ENCODE measurements at places on chromosomes 2 and 18.

- DNase-seq, result no peak
- no peak overlapping the region for H3K27ac ChIP-seq
- no peaks in the 10 kb centered on the region for H3K36me3 ChIP-seq
- peaks cover 11% of the 10 kb centered on the region for H3K4me1 ChIP-seq
- no peaks in the 10 kb centered on the region for H3K27me3 ChIP-seq
Observed at GRCh38 chr2:8574196-8575037, 107.4 kb upstream of the ID2 start.

GRCh38 chr18:24000613-24001490, 13.7 kb upstream of the TTC39C start:
- peak overlapping the region; percentile 11 for H3K27ac ChIP-seq
- H3K4me3 ChIP-seq, result no peak overlapping the region
- H3K27me3 ChIP-seq, result no peaks in the 10 kb centered on the region
- H3K4me1 ChIP-seq, result peaks cover 18% of the 10 kb centered on the region
- no peaks in the 10 kb centered on the region for H3K36me3 ChIP-seq

- no peak overlapping the region for H3K4me3 ChIP-seq
- DNase-seq, result no peak
- H3K27me3 ChIP-seq, result no peaks in the 10 kb centered on the region
- no peaks in the 10 kb centered on the region for H3K4me1 ChIP-seq
- H3K27ac ChIP-seq, result no peak overlapping the region
- H3K36me3 ChIP-seq, result no peaks in the 10 kb centered on the region
Observed at GRCh38 chr18:13520306-13520705, 206.1 kb downstream of the FAM210A start.

DNA sequence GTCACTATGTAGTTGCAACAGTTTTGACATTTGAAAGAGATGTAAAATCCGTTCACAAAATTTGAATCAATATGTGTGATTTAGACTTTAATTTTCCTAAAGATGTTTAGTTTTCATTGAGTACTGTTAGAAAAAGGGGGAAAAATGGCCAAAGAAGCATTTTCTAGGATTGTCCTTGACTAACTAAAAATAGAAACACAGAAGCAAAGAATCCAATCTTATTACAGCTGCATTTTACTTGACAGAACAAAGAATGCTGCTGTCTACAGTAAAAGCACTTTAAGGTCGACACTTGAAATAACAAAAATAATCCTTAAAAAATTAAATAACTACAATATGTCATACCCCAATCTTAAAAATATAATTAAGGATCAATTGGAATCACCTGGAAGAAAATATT, 48.9 kb downstream of the FRZB start:
- H3K4me3 ChIP-seq, result no peak overlapping the region
- no peaks in the 10 kb centered on the region for H3K36me3 ChIP-seq
- H3K27ac ChIP-seq, result no peak overlapping the region
- DNase-seq, result no peak
- H3K27me3 ChIP-seq, result no peaks in the 10 kb centered on the region
- peaks cover 3% of the 10 kb centered on the region for H3K4me1 ChIP-seq

DNA sequence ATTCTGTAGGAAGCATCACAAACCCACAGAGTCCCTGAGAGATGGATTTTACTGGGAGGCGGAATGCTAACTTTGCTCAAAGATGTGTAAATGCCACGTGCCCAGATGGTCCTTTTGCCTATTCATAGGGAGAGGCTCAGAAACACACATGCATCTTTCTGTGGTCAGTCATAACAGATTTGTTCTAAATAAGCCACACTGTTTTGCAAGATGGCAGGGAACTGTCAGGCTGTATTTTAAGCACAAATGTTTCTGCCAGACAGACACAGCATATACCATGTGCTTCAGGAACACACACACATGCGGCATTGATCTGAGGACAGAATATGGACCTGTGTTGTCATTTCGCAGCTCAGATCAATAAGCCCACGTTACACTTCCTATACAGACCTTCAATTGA, 312.0 kb downstream of the GPD2 start:
- no peak overlapping the region for H3K4me3 ChIP-seq
- H3K27me3 ChIP-seq, result no peaks in the 10 kb centered on the region
- no peak overlapping the region for H3K27ac ChIP-seq
- DNase-seq, result no peak
- no peaks in the 10 kb centered on the region for H3K4me1 ChIP-seq
- H3K36me3 ChIP-seq, result no peaks in the 10 kb centered on the region
